NCI-H748 treated with DMSO at 0.1 percent for 48 hours (cell line): ENCODE measurements at places on chromosomes 6 and 20.

DNA sequence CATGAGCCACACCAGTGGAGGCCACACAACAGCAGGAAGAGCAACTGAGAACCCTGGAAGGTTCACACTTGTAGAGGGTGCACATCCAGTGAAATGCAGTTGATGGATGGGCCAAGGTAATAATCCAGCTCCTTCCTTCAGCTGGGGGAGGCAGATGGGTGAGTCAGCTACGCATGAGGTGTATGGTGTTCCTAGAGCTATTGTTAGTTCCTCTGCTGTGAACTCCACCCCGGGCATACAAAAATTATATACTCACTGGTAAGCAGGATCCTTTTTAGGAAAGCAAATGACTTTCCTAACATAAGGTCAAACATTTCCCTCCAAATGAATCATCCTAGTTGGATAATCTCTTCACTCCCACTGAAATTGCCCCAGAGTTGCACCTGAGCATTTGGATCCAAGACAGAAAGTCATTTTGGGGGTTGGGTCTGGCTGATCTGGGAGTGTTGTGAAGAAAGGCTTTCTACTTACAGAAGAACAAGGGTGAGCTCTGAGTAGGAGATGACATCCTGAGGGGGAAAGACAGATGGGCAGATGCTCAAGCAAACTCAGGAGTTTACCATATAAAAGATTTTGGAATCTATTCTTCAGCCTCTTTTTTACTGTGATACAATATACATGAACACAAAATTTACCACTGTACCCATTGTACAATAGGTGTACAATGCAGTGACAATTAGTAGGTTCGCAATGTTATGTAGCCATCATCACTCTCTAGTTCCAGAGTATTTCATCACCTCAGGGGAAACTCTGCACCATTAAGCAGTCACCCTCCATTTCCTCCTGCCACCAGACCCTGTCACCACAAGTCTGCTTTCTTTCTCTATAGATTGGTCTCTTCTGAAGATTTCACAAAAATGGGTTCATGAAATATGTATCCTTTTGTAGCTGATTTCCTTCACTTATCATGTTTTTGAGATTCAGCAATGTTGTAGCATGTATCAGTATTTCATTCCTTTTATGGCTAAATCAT, 11.1 kb downstream of the HLA-F start:
- DNase-seq = no peak

DNA sequence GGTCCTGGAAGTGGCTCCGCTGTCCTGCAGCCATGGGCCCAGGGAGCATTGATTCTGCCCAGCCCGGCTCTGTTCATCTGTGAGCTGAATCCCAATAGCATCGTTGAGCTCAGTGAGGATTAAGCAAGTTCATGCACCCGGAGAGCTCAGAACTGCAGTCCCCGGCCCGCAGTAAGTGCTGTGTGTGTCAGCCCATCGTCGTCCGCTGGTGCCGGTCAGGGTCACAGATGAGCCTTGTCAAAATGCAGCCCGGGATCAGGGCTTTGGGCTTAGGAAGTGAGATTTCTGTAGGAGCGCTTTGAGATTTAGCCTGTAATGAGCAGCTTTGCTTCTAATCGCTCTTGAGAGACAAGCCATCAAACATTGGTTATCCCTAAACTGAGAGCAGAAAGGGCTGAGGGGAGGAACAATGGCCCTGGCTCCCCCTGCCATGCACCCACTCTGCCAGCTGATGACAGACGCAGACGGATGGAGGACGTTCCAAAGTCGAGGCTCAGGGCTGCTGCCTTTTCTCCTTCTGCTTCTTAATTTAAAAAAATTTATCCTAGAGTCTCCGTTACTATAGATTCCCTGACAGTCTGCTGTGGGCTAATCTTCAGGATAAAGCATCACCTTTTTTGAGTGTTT, 25.6 kb upstream of the SULF2 start:
- DNase-seq = no peak

- peak; percentile 79 for DNase-seq
Observed at GRCh38 chr6:127737009-127737486, 160.1 kb downstream of the C6orf58 start.

- no peak for DNase-seq
Observed at GRCh38 chr6:7468382-7469081, 72.9 kb upstream of the DSP start.

- no peak for DNase-seq
Observed at GRCh38 chr6:108363889-108364313, 69.0 kb downstream of the AFG1L start.

- DNase-seq = no peak
Observed at GRCh38 chr20:3933218-3933617, 44.0 kb downstream of the PANK2 start.

DNA sequence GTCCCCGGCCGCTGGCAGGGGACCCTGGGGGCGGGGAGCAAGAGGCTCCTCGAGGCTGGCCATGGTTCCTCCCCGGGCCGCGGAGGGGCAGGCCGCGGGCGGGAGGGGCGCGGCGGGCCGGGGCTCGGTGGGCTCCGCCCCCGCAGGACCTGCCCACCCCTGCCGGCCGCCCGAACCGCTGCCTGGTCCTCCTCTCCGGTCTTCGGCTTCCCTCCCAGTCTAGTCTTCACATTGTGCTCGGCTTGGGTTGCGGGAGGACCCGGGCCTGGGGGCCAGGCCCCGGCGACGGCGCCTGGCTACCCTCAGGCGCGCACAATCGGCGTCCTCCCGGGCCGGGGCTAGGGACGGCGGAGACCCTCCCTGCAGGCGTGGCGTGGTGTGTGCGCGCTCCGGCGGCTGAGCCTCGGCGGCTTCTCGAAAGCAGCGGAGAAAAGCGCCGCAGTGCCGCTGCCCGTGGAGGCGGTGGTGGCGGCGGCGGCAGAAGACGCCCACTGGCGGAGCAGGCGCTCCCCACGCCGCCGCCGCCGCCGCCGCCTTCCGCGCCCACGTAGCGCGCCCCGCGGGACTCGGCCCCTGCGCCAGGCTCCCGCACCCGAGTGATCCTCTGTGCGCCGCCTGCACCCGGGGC, at the start of gene PDE10A:
PDE10A (minus strand) TSS at position 493 of the 628 bp plus-strand sequence; CDS start at position 63, 430 bp downstream.
- DNase-seq = no peak

GRCh38 chr20:42836339-42836738, 353.4 kb downstream of the PTPRT start:
- no peak for DNase-seq

- DNase-seq = no peak
Observed at GRCh38 chr20:48864738-48865318, 37.0 kb upstream of the PREX1 start.

DNA sequence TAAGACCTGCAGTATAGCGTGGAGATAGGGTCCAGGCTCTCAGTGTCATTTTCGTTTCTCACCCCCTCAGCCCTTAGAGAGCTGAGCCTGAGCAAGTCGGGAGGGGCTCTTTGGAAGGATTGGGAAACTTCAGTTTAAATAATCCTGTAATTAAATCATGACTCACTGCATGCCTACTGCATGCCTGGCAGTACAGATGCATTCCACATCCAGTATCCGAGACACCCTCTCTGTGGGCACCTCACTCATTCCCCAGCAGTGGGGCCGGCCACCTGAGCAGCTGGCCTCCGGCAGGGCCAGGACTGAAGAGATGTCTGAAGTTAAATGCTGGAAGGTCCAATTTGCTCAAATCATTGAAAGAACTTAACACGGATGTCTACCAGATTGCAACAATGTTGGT, 316.6 kb downstream of the THBS2 start:
- DNase-seq = no peak

DNA sequence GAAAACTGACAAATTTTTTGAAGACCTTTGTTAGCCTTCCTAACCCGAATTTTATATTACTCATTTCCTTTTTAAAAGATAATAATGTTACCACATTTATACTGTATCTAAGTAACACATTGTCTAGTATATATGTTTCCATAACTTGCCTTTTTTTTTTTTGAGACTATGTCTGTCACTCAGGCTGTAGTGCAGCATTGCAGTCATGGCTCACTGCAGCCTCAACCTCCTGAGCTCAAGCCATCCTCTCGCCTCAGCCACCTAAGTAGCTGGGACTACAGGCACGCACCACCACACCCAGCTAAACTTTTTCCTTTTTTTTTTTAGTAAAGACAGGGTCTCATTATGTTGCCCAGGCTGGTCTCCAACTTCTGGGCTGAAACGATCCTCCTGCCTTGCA, 18.6 kb downstream of the ZNFX1 start:
- DNase-seq = no peak

- DNase-seq = no peak
Observed at GRCh38 chr6:5141046-5141445, 55.9 kb downstream of the PPP1R3G start.

DNA sequence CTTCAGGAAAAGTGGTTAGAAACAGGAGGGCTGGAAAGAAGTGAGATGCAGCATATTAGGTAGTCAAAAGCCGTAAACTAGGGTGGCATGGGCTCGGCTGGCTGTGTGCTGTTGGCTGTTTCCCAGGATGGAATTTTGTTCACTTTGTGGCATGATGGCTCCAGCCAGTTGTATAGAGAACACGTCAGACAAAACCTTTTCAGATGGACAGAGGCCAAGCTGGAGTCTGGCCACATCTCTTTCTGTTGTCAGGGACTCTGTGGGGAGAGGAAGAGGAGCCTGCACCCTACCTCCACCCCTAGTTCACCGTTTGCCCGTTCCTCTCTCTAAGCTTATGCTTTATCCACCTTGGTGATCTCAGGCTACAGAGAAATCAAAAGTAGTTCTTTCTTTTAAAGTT, 22.0 kb downstream of the C6orf89 start:
- no peak for DNase-seq

- no peak for DNase-seq
Observed at GRCh38 chr6:16712255-16712930, 48.9 kb downstream of the ATXN1 start.

- DNase-seq = peak; percentile 99
Observed at GRCh38 chr6:134584847-134585516, 267.1 kb upstream of the SGK1 start.

GRCh38 chr6:467671-468082, 76.1 kb downstream of the IRF4 start:
- DNase-seq = no peak

GRCh38 chr20:58327211-58327610, 17.7 kb downstream of the RAB22A start:
- DNase-seq = no peak

DNA sequence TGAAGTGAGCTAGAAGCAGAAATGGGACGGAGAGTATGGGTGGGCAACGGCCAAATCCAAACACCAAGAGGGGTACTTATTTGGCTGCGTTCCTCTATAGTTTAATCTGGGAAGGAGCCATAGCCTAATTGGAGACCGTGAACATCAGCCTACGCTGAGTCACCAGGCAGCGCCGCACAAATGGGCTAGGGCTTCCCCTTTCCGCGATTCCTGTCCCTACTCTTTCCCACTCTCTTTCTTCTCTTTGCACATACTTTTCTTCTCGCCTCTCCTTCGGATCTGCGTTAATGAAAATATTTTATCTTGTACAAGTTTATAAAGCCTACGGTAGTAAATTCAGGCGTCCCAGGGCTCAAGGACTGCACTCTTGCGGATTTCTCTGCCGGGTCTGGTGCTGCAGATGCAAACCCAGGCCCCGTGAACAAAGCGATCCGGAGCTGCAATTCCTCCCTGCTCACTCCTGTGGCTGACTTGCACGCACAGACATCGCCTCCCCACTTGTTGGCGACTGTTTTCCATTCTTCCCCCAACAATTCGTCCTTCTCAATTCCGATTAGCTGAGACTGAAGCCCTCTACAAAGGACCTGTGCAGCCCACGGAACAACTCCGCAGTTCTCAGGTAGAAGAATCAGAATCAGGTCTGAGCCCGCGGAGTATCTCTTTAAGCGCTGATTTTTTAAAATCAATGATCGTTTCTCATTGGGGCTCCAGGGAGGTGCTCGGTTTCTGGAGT, 4.2 kb upstream of the TBX18 start:
- no peak for DNase-seq

GRCh38 chr20:38969708-38970107, 7.6 kb downstream of the DHX35 start:
- DNase-seq = no peak

GRCh38 chr6:33126101-33126714, 50.4 kb downstream of the HLA-DPB1 start:
- peak; percentile 34 for DNase-seq

DNA sequence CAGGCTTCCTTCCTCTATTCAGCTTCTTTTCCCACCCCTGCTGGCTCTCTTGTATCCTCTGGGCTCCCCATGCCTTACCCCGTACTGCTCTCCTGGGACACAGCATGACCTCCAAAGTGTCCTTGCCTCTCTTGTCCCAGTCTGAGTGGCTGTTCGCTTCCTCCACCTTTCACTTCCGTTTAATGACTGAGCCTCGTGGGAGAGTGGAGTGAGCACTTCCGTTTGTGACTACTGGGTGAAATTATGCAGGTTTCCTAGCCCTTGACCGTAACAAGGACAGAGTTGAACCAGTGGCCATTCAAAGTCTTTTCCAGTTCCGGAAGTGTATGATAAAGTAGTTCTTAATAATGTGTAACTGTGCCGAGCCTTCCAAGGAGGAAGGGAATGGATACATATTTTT, 109.2 kb downstream of the ARID1B start:
- DNase-seq = no peak

DNA sequence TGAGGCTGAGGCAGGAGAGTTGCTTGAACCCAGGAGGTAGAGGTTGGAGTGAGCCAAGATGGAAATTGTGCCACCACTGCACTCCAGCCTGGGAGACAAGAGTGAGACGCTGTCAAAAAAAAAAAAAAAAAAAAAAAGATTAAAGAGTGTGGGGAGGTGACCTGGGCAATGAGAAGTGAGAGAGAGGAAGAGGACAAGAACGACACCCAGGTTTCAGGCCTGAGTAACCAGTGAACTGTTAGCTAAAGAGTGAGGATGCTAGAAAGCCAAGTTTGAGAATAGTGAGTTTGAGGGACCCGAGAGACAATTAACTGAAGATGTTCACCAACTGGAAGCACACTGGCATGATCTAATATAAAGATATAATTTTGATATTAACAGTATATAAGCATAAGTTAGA, 85.4 kb upstream of the TNFAIP3 start:
- DNase-seq = no peak

- no peak for DNase-seq
Observed at GRCh38 chr20:19260412-19261090, 48.1 kb downstream of the SLC24A3 start.

- peak; percentile 52 for DNase-seq
Observed at GRCh38 chr20:35617397-35618262, 2.0 kb downstream of the SPAG4 start.

- DNase-seq = no peak
Observed at GRCh38 chr6:20467437-20467836, 65.8 kb downstream of the E2F3 start.

- no peak for DNase-seq
Observed at GRCh38 chr6:48630511-48630910, 519.5 kb upstream of the PTCHD4 start.

DNA sequence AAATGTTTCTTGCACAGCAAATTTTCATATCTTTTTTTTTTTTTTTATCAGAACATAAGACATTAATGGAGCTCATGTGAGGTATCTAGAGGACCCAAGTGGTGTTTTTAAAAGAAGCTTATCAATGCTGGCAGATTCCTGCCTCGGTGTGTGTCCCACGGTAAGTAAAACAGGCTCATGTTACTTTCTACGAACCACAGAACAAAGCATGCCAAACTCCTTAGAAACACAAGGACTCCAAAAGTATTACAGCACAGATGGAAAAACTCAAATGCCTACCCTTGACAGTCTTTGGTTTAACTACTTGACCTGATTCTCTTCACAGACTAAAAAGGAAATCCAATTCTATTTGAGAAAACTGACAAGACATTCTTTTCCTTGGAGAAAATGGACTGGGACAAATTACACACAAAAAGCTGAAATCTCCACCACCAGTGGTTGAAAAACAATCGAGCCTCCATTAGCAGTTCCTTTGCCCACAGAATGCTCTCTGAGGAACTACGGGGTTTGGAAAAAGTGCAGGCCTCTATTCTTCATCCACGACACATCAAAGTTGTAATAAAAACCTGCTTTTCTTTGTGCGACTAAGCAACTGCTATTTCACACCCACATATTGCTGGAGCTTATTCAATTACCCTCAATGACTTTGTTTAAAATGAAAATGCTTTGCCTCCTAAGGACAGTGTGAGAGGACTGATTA, 5.4 kb downstream of the METTL24 start:
- DNase-seq = no peak
